ENCODE measurements at places on chromosomes 1 and 21.

GRCh38 chr1:205719762-205720161 is 30.2 kb downstream of the NUCKS1 start:
- H3K4me3 ChIP-seq: no peak overlapping the region
- H3K36me3 ChIP-seq: peaks cover 46% of the 10 kb centered on the region
- DNase-seq: no peak
- no peak overlapping the region for H3K27ac ChIP-seq

DNA sequence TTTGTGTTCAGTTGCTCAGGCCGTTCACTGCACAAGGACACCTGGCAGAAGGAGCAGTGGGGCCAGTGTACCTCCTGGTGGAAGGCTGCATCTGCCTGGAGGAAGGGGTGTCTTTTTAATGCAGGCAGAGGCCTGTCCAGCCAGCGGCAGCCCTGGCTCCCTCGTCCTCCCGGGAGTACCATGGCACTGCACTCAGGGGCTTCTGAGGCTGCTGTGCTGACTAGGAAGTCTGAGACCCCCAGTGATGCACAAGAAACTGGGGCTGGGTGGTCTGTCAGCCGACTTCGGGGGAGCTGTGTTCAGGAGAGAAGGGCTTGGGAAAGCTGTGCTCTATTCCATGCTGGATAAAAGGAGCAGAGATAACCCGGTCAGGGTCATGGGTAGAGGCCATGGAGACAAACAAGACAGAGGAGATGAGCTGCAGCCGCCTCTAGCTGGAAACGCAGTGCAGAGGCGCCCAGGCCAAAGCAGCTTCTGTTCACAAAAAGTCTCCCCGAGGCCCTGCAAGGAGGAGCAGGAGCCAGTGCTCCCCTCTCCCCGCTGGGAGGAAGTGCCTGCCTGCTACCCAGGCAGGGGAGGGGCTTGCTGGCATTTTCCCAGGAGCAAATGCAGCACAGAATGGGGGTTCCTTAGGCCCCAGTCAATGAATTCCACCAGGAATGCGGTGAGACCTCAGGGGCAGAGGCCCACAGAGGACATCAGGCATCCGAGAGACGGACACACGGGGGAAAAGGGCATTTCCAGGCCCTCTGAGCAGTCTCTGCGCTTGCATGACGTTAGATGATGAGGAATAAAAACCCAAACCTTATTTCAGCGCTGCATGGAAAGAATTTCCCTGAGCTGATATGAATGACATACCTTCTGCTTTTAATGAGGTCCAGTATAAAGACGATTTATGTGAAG is 17.2 kb upstream of the C2CD2 start:
- no peaks in the 10 kb centered on the region for H3K36me3 ChIP-seq
- peaks cover 44% of the 10 kb centered on the region for H3K4me1 ChIP-seq

DNA sequence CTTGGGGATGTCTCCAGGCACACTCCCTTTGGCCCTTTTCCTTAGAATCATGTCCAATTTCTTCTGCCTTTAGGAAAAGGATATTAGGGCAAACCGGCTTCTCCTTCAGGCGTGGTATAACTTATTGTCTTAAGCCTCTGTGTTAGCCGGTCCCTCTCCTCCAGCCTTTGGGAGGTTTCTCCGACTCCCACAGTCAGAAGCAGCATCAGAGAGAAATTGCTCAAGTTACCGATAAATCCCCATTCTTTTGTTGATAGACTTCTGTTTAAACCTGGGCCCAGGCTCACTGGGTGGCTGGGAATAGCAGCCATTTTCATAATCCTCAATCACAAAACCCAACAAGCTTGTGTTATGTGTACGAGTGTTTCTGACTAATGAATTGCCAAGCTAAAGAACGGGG is 85.4 kb upstream of the KAZN start:
- no peaks in the 10 kb centered on the region for H3K36me3 ChIP-seq
- H3K4me1 ChIP-seq: no peaks in the 10 kb centered on the region
- DNase-seq: no peak
- peaks cover 2% of the 10 kb centered on the region for H3K27me3 ChIP-seq
- no peak overlapping the region for H3K4me3 ChIP-seq
- H3K27ac ChIP-seq: no peak overlapping the region

DNA sequence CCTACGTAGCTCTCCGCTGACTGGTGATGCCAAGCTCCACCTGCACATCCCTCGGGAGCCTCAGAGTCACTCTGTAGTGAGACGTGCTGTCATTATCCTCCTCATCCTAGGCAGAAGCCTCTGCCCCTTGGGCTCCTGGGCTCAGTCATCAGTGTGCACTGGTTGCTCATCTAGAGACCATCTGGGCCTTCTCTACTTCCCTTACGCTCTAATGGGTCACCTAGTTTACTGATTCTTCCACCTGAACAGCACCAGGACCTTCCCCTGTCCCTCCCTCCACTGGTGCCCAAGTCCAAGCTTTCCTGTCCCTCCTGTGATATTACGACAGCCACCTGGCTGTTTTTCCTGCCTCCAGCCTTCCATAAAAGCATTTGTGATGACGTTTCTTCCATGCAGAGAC is 136.1 kb upstream of the ERRFI1 start:
- H3K4me1 ChIP-seq: peaks cover 26% of the 10 kb centered on the region
- H3K27me3 ChIP-seq: no peaks in the 10 kb centered on the region
- DNase-seq: no peak
- H3K36me3 ChIP-seq: no peaks in the 10 kb centered on the region
- peak overlapping the region; percentile 4 for H3K27ac ChIP-seq

DNA sequence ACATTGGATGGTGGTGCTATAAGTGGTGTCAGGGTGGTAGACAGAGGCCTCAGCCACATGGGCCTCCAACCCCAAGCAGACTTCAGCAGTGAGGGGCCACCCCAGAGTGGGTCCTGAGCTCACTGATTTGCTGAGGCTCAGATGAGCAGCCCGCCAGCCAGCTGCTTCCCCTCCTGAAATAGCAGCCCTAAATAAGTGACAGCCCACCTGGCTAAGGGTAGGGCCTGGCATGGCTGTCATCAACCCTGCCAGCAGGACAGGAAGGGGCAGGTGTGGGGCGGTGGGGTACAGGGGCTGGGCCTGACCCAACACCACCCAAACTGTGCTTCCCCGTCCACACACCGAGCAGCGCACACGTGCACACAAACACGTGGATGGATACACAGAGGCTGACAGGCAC is 79.3 kb downstream of the GRIK3 start:
- peaks cover 19% of the 10 kb centered on the region for H3K27me3 ChIP-seq
- H3K4me3 ChIP-seq: no peak overlapping the region
- H3K4me1 ChIP-seq: no peaks in the 10 kb centered on the region
- no peak for DNase-seq

DNA sequence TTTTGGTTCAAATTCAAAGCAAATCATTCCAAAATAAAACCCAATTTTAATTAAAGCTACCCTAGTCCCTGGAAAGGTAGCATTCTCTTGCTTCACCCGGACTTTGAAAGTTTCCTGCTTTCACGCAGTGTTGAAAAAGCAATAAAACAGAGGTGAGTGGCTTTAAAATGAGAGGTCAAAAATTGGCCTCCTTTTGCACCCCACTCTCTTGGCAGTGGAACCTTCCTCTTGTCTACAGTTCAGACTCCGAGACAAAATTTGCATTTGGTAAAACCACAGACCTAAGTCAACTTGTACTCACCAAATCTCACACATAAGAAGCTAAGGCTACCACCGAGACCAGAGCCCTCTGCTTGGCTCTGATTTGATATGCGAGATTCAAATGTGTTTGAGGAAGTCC is 252.7 kb downstream of the TTLL7 start:
- H3K4me3 ChIP-seq: no peak overlapping the region
- H3K36me3 ChIP-seq: no peaks in the 10 kb centered on the region
- H3K4me1 ChIP-seq: peaks cover 36% of the 10 kb centered on the region
- no peak for DNase-seq

DNA sequence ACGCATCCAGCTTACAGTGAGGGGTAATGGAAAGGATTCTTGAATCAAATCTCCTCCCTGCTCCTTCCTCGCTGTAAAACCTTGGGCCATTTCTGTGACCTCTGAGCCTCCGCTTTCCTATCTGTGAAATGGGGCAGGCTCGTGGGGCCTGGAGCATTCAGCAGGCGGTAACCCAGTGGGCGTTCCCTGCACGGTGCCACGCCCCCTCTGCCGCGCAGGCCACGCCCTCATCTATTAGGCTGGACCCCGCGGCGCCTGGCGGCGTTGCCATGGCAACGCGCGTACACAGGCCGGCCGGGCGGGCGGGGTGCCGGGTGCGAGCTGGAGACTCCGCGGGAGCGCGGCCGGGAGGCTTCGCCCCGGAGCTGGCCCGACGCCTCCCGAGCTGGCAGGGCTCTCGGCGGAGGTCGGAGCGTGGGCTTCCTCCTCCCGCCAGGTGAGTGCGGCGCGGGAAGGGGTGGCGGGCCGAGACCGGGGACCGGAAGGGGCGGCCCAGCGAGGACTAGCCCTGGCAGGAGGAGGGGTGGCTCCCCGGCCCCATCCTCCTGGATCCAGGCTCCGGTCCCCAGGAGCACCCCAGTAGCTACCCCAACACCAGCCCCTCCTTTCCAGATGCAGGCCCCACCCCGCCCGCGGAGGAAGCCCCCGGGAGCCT is at the start of gene FHAD1:
FHAD1 (plus strand) TSS at position 264 of the 655 bp plus-strand sequence. CDS start 4,562 bp downstream, outside the sequence.
- peaks cover 3% of the 10 kb centered on the region for H3K36me3 ChIP-seq
- peak within 1 kb of the TSS; percentile 87 for H3K4me3 ChIP-seq
- H3K27ac ChIP-seq: peak within 1 kb of the TSS; percentile 75
- peaks cover 39% of the 10 kb centered on the region for H3K4me1 ChIP-seq
- peaks cover 21% of the 10 kb centered on the region for H3K27me3 ChIP-seq

DNA sequence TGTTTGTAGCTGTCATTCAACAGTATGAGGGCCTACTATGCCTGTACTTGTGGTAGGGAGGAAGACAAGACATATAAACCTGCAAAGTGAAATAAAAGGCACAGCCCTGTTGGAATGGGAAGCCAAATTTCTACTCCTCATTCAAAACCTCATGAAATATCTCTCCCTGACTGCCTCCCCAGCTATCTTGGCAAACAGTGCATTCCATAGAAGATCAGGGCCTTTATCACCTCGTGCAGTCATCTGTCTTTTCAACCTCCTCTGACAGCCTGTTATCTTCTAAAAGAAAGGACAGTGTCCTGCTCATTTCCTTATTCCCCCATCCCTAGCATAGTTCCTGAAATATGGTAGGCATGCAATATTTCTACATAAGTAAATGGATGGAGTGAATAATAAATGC is 71.0 kb downstream of the SH3GLB1 start:
- no peak overlapping the region for H3K4me3 ChIP-seq
- peaks cover 10% of the 10 kb centered on the region for H3K27me3 ChIP-seq
- no peak for DNase-seq
- H3K4me1 ChIP-seq: peaks cover 25% of the 10 kb centered on the region
- no peak overlapping the region for H3K27ac ChIP-seq

DNA sequence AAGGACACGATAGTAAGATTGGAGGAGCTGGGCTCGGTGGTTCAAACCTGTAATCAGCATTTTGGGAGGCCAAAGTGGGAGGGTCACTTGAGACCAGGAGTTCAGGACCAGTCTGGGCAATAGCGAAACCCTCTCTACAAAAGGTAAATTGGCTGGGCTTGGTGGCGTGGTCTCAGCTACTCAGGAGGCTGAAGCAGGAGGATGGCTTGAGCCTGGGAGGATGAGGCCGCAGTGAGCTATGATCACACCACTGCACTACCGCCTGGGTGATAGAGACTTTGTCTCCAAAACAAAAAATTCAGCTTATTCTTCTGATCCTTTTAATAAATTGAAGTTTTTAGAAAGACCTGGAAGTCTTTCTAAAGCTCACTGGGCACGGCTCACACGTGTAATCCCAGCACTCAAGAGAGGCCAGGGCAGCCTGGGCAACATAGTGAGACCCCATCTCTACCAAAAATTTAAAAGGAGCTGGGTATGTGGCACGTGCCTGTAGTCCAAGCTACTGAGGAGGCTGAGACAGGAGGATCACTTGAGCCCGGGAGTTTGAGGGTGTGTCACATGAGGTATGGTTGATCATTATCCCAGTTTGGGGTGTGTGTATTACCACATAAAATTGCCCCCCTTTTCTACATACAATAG is 15.3 kb downstream of the MASP2 start:
- no peaks in the 10 kb centered on the region for H3K27me3 ChIP-seq
- no peaks in the 10 kb centered on the region for H3K4me1 ChIP-seq
- H3K4me3 ChIP-seq: no peak overlapping the region
- no peak overlapping the region for H3K27ac ChIP-seq
- H3K36me3 ChIP-seq: peaks cover 13% of the 10 kb centered on the region
- DNase-seq: no peak

- no peak overlapping the region for H3K27ac ChIP-seq
- DNase-seq: no peak
- no peak overlapping the region for H3K4me3 ChIP-seq
- no peaks in the 10 kb centered on the region for H3K36me3 ChIP-seq
- peaks cover 20% of the 10 kb centered on the region for H3K4me1 ChIP-seq
- H3K27me3 ChIP-seq: peaks cover 17% of the 10 kb centered on the region
These were observed 34.7 kb upstream of the COL6A2 start for GRCh38 chr21:46063227-46063626.

DNA sequence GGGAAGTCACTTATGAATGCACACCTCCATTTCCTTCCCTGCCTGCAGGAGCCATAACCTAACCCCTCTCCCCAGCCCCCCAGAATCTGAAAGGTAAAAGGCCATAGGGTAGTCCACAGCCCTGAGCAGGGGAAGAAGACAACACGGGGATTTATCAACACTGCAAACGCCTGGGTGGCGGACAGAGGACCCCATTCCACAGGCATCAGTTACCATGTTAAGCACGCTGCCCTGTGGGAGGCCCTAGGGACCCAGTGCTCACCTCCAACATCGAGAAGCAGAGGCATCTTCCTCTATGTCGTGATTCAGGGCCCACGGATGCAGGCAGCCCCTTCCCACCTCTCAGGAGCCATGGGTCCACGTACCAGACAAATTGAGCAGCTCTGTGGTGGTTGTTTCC is 523.8 kb downstream of the MATN1 start:
- H3K27me3 ChIP-seq: peaks cover 8% of the 10 kb centered on the region
- H3K4me1 ChIP-seq: peaks cover 8% of the 10 kb centered on the region

- H3K4me1 ChIP-seq: no peaks in the 10 kb centered on the region
- no peaks in the 10 kb centered on the region for H3K36me3 ChIP-seq
- no peak for DNase-seq
- no peaks in the 10 kb centered on the region for H3K27me3 ChIP-seq
These were observed 725.5 kb upstream of the CHRM3 start for GRCh38 chr1:238660849-238661248.

DNA sequence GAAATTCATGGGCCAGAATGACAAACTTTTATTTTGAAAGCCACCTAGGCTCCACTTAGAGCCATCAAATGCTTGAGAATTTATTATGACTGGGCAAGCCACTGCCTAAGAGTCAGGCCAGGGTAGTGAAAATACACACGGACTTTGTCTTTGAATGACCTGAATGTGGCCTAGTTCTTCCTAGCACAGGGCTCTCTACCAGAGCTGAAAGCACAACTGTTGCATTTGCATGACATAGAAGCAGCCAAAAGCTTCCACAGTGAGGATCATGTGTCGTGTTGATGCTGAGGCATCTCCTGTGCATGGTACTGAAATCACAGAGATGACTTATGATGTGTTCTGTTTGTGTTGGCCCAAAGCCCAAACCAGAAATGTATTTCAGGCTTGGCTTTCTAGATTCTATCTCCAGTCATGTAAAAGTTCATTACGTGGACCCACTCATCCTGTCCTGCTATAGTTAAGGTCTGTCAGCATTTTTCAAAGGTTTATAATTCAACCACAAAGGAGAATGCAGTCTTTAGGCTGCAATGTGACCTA is 164.0 kb upstream of the UBE2U start:
- DNase-seq: no peak
- H3K4me1 ChIP-seq: peaks cover 60% of the 10 kb centered on the region
- H3K27me3 ChIP-seq: no peaks in the 10 kb centered on the region
- no peaks in the 10 kb centered on the region for H3K36me3 ChIP-seq
- H3K27ac ChIP-seq: peak overlapping the region; percentile 61
